ENCODE measurements at places on chromosomes 6 and 20.

DNA sequence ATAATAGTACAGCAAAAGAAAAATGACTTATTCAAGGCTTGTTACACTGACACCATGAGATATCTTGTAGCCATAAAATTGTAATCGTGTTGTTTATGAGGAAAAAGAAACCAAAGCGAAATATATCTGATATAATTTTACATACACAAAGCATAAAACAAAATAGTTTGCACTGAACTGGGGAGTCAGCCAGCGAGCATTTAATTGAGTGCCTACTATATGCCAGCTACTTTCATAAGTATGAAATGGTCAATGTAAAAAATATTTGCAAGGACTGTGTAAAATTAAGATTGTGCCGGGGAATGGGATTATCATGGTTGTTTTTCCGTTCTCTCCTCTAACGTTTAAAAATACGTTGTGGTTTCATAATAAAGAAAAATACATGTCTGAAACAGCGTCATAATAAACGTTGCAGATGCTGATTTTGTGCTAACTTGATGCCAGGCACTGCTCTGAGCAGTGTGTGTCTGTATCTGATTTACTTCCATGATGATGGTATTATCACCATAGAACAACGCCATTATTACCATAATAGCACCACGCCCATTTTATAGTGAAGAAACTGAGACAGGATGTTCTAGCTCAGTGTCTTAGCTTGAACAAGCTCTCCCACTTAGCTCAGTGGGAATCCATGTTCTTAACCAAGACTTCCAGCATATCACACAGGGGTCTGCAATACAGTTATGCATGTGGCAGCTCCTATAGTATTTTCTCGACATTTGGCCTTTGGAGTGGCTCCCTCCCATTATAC lies 144.6 kb downstream of the BCAS1 start:
- no peak for DNase-seq

GRCh38 chr20:58790454-58790853 lies 60.2 kb downstream of the GNAS-AS1 start:
- no peak for DNase-seq

DNA sequence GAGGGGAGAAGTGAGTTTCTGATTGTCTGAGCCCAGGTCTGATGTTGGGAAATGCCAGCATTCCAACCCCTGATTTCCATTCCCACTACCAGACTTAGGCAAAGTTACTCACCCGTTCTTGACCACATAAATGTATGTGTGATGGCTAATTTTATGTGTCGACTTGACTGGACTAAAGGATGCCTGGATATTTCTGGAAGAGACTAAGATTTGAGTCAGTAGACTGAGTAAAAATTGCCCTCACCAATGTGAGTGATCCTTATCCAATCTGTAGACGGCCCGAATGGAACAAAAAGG lies 95.8 kb upstream of the TAB2 start:
- DNase-seq: no peak

DNA sequence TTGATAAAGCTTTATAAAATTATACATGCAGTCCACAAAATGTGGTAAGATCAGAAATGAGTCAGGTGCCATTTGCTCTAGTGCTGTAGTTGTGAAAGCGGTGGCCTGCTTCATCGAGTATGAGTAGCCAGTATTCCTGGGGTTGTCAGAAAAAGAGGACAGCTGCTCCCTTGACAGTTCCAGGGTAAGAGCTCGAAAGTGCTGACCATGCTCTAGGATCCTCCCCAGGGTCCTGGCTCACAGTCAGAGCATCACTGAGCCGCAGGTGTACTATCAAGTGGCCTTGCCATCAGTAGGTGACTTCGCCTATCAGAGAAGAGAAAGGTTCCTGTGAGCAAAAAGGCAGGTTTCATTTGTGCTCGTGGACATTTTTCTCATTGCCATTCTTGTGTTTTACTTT lies 3.6 kb downstream of the BTBD3 start:
- DNase-seq: no peak

DNA sequence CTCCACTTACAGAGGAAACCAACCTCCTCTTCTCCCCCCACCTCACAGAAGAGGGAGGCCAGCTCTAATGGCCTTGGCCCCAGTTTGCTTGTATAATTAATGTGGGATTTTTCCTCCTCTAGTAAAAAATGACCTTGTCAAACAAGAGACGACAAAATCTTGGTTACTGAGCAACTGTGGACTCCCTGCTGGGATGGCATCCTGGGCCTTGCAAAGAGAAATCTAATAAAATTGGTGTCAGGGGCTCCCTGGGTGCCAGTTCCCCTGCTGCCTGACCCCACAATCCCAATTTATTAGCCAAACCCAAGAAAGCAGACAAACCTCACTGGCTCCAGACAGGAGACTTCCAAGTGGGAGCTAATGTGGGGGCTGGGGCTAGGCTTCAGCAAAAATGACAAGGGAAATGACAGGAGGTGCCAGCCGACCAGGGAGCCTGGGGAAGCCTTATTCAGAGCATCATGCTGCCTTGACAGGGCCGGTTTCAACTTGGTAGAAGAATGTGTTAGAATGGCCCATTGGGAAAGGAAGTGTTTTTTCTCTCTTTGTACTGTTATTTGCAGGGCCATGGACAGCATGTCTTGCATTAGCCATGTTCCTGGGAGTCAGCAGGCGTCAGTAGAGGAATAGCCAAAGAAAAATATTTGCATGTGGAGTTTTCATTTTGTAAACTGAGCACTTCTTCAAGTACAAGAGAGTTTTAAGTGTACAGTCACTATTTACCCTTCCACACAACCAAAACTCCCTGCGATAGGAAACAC lies 816.9 kb downstream of the DHX35 start:
- DNase-seq: no peak

DNA sequence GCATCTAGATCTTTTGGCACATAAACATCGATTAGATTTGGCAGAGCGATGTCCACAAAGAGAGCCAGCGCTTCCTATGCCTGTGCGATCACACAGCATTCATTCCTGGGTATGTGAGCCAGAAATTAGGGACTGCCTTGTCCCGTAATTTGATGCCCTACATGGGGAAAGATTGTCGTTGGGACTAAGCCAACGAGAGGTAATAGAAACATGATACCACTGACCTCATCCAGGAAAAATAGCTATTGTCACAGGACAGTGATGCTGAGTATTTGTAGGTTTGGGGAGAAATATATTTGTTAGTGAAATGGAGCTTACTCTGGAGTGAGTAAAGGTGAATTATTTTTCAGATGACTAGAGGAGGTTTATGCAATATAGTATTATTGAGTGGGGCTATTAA lies 154.0 kb downstream of the TSHZ2 start:
- no peak for DNase-seq

GRCh38 chr20:32993496-32994050 lies 10.7 kb downstream of the SUN5 start:
- DNase-seq: no peak

DNA sequence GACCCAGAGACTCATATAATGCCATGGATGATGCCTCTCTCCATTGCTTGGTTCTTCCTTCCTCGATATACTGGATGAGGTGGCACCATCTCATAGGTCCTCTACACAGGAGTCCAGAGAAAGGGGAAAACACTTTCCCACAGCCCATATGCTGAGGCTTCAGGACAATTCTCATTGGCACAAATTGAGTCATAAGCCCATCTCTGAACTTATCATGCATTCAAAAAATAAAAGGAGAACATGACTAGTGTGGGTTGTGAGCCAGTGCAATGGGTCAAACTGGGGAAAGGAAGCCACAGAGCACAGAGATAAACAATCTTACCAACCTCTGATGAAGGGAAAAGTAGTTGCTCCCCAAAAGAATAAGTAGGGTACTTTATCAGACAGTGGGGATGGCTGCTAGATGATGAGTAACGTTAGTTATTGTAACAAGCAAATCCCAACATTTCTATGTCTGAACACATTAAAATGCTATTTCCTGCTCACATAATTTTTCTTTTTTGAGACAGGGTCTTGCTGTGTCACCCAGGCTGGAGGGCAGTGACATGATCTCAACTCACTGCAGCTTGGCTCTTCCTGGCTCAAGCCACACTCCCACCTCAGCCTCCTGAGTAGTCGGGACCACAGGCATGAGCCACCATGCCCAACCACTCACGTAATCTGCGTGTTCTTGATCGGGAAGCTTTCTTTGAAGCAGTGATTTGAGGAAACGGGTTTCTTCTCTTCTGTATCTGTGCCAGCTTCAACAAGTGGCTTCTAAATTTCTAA lies 27.0 kb downstream of the SOD2 start:
- no peak for DNase-seq

- DNase-seq: peak; percentile 26
These were observed 54.1 kb upstream of the TPD52L1 start for GRCh38 chr6:125099211-125100073.

DNA sequence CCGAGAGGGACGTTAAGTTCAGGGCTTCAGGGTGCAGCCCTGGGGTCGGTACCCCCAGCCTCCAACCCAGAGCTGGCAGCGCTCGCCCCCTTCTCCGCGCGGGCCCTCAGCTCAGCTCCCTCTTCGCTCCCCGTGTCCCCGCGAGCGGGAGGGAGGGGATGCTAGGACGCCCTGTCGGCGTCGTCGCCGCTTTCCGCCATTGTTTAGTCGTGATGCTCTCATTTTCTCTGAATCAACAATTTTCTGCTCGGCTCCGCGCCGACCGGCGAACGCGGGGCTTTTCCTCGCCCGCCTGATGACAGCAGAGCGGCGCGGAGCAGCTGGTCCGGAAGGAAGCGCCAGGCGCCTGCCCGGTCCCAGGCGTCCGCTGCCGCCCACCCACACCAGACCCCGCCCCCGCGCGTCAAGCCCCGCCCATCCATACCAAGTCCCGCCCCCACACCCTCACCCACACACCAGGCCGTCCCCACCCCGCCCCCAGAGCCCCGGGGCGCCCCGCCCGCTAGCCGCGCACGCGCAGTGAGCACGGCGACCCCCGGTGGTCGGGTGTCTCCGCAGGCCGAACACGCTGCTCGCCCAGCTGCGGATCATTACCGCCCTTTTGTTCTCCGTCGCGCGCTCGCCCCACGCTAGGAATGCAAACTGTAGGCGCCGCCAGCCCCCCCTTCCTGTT lies 50.1 kb upstream of the SLC32A1 start:
- peak; percentile 37 for DNase-seq

DNA sequence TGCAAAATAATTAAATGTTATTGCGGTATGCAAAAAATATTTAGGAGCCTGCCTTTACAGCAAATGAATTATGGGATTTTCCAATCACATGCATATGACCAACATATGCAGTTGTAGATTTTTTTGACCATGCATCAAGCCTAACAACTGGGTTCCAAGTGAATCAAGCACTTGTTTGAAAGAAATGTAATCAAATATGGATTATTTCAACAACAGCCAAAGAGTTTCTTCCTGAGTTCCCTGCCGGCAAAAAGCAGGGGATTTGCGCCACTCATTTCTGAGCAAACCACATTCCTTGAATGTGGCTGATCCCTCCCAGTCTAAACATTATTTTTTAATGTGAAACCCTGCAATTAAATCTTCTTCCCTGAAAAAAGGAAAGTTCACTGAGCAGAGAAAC lies 100.1 kb upstream of the ADTRP start:
- no peak for DNase-seq

DNA sequence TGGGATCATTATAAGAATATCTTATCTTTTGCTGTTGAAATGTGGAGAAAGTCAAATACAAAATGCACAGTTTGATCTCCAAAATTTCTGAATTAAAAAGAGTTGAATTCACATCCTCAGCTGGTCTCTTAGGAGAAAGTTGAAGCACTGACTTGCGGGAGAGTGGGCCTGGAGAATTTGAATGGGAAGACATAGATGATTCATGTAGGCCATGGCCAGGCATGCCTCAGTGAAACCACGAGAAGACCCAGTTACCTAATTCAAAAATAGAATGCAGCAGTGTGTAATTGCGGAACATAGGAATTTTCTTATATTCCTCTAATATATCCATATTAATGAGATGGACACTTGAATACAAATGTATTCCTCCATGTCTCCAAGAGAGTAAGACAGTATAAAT lies 53.0 kb upstream of the DTNBP1 start:
- DNase-seq: no peak

DNA sequence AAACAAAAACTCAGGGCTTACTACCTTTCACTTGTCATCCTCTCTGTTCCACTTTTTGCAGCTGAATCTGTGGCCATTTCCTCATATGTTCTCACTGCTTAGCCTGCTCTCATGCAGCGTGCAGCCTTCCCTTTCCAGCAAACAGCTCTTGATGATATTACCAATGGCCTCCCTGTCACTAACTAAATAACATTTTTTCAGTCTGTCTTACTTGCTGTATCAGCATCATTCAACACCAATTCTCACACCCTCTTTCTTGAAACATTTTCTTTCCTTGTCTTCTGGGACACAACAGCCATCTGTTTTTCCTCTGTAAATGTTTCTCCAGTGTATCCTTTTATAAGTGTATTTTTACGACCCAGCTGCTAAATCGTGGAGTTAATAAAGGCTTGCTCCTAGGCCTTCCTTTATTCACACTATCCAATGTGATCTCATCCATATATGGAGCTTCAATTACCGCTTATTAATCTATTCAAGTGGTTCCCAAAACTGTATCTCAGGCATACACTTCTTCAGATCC lies 523.6 kb upstream of the RNF217 start:
- no peak for DNase-seq

- no peak for DNase-seq
These were observed 3.4 kb upstream of the ZNF217 start for GRCh38 chr20:53597030-53597482.

DNA sequence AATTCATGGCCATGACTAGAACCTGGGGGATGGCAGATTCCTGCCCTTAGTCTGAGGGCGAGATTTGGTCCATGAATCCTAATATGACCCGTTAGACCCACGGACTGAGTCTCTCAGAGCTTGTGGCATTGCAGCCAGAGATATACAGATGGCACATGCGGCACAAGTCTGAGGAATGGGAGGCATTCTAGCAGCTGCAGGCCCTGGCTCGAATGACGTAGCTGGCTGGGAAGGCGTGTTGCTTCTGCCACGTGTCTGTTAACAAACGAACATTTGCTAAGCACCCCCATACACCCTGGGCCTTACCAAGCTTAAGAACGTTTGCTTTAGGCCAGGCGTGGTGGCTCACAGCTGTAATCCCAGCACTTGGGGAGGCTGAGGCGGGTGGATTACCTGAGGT lies 68.0 kb downstream of the CD164 start:
- no peak for DNase-seq

- DNase-seq: no peak
These were observed 36.8 kb upstream of the KLHL31 start for GRCh38 chr6:53702316-53702715.

DNA sequence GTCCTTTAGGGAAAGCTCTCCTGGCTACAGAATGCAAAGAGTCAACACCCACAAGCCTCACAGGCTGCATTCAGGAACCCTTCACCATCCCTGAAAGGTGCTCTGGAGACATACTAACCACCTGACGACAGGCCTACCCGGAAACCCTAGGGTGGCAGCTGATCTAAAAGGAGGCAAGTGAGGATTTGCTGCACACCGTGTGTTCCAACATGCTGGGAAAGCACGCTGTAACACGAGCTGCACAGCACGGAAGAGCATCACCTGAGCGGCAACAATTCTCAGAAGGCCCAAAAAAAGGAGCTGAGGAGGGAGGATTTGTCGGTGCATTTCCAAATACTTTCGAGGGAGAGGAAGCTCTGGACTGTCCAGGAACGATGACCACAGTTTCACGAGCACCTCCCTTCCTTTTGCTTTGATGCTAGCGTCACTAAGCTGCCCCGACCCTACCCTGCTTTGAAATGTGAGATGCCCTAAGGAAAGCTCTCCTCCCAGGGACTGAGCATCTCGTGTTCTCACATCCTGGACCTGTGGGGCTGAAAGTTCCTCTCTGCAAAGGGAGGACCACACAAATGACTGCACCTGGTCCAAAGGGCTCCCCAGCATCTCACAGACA lies 87.0 kb downstream of the PPP1R3G start:
- no peak for DNase-seq

GRCh38 chr6:170063851-170064602 lies 226.9 kb downstream of the DLL1 start:
- DNase-seq: no peak

Measured in fibroblast of the conjunctiva (primary cell).